ENCODE measurements at places on chromosomes 16 and 17.

- no peak for DNase-seq
Measured at GRCh38 chr17:82931699-82932517, 92.1 kb upstream of the ZNF750 start.

GRCh38 chr17:27558842-27559505, 72.0 kb upstream of the LGALS9 start:
- no peak for DNase-seq

GRCh38 chr16:79163691-79164387, 436.7 kb downstream of the MAF start:
- no peak for DNase-seq

- DNase-seq: no peak
Measured at GRCh38 chr16:346587-346986, 5.9 kb downstream of the AXIN1 start.

DNA sequence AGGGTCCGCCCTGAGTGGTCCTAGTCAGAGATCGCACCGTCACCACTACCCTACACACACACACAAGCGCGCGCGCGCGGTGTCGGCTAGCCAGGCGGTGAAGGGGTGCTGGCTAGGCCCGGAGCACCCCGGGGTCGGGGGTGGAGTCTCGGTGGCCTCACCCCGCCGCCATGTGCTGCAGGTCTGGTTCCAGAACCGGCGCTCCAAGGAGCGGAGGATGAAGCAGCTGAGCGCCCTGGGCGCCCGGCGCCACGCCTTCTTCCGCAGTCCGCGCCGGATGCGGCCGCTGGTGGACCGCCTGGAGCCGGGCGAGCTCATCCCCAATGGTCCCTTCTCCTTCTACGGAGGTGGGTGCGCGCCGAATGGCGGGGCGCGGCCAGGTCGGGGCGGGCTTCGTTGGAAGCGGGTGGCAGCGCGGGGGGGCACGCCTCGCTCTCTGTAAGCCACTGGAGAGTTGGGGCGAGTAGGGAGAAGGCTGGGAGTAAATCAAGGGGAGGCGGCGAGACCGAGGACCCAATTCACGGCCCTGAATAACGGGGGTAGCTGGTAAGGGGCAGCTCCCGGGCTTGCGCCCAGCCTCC, 4.8 kb downstream of the LHX1 start:
- DNase-seq: no peak

- DNase-seq: no peak
Measured at GRCh38 chr16:11414815-11415775, 69.8 kb downstream of the RMI2 start.

DNA sequence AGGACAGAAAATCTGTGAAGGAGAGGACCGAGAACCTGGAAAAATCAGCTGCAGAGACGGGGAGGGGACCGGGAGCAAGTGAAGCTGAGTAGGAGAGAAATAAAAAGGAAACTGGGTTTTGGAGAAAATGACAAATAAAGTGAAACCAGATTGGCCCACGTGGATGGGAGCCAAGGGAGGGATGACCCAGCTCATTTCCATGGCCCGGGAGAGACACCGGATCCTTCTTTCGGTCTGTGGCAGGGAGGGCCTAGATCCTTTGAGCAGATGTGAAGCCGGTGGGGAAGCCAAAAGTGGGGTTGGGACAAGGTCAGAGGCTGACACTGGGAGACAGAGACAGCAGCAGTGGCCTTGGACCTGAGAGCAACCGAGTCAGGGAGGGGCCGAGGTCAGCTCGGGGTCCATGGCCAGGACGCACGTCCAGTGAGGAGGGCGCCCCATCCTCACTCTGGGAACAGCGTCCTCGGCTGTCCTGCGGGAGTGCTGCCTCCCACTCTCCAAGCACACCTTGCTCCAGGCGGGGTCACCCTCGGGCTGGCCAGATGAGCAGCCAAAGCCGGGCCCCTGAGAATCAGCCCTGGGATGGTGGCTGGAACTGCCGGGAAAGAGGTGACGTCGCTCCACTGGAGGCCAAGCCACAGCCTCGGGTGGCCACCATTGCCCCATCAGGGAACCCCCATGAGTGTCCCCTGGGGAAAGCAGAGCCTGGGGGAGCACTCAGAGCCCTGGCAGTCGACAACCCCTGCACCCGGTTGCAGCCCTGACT, 50.8 kb upstream of the CDR2 start:
- no peak for DNase-seq

DNA sequence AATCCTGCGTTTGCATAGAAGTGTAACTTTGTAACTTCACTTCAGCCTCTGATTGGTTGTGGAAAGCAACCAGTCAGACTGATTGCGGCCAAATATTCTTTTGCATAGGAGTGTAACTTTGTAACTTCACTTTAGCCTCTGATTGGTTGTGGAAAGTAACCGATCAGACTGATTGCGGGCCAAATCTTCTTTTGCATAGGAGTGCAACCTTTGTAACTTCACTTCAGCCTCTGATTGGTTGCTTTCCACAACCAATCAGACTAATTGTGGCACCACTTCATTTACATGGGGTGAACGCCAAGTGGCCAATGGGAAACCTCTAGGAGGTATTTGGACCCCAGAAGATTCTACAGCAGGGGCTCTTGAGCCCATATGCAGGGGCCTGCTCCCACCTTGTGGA, 1.8 kb upstream of the TMEM98 start:
- DNase-seq: no peak

GRCh38 chr17:3573246-3574100, 15.9 kb upstream of the TRPV3 start:
- no peak for DNase-seq

DNA sequence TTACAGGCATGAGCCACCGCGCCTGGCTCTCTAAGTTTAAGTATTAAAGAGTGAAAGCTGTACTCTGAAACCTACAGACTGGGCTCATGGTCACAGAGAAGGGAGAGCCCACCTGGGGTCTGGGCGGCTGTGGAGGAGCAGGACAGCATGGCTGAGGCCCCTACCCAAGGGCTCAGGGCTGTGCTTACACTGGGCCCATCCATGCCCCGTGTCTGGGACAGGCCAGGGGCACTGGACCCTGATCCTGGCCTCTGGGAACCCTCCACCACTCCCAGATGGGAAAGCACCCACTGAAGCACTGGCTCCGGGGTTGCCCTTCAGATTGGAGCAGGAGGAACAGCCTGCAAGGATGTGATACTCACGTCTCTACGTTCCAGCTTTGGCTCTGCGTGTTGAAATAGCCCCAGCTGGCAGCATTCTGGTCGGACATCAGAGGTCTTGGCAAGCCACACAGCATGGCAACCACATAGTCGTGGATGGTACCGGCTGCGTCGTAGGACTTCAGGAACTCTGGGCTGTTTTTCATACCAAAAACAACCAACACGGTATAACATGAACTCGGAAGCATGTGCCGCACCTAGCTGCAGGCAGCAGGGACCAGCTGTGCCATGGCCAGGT, 13.0 kb downstream of the SHPK start:
- DNase-seq: no peak

DNA sequence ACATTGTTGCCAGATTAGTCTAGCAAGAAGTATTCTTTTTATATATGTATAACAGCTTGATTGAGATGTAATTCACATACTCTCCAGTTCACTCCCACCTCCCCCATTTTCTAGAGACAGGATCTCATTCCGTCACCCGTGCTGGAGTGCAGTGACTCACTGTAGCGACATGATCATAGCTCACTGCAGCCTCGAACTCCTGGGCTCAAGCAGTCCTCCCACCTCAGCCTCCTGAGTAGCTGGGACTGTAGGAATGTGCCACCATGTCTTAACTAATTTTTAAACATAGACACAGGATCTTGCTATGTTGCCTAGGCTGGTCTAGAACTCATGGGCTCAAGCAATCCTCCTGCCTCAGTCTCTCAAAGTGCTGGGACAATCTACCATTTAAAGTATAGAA, 3.3 kb upstream of the RSAD1 start:
- DNase-seq: no peak

- DNase-seq: no peak
Measured at GRCh38 chr16:48525201-48526057, 84.6 kb downstream of the N4BP1 start.

GRCh38 chr17:28925912-28926365, 23.1 kb upstream of the DHRS13 start:
- DNase-seq: no peak

- peak; percentile 79 for DNase-seq
Measured at GRCh38 chr16:30984669-30985400, at the start of gene HSD3B7. Gene HSD3B7, plus strand, starts transcription at chr16:30985207. Its CDS starts 452 bp downstream, at chr16:30985659.

GRCh38 chr17:56629531-56630075, 36.1 kb downstream of the NOG start:
- peak; percentile 20 for DNase-seq

DNA sequence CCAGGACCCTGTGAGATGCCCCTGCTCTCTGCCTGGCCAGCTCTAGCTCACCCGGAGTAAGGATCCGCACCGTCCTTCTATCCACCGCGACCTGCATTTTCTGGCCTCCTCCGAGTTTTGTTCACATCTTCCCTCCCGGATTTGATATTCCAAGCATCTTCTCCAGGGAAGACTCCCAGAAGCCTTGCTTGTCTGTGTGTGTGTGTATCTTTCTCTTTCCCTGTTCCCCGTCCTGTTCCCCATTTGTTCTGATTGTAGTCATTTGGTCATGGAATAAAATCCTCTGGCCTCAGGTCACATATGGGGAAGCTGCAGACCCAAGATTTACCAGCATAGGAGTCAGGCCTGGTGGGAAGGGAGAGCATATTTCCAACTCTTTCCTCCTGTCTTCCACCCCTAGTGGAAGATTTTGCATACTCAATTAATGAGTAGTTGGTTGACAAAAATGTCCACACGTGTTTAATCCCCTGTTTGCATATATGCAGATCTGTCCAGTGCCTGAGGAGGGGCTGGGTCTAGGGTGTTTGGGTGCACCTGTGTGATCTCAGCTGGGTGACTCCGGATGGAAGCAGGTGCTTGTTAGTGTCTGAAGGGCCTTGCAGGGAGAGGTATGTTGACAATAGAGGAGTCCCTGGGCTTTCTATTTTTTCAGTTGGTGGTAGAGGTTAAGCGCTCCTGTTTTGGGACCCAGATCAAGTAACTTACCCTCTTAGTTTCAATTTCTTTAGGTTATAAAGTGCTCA, 1.9 kb downstream of the PRAC1 start:
- no peak for DNase-seq

DNA sequence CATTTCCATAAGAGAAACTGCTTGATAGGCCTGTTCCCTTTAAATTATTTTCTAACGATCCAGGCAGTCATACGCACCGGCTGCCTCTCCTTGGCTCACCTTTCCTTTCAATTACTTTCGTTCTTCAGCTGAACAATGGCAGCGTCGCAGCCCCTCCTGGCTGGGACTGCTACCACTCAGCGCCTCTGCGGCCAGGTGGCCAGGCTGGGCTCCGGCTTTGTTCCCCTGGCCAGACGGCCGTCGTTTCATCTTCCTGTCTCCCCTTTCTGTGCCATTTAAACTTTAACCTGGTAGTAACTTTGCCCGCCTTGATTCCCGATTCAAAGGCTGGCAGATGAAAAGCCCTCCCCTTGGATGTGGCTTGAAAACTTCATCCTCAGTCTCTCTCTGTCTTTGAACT, 79.0 kb downstream of the C16orf78 start:
- no peak for DNase-seq

GRCh38 chr17:76445697-76446448, 7.1 kb downstream of the UBE2O start:
- no peak for DNase-seq

- no peak for DNase-seq
Measured at GRCh38 chr17:30449480-30449879, 27.7 kb upstream of the GOSR1 start.

GRCh38 chr17:42424991-42425610, 2.0 kb upstream of the CAVIN1 start:
- no peak for DNase-seq

DNA sequence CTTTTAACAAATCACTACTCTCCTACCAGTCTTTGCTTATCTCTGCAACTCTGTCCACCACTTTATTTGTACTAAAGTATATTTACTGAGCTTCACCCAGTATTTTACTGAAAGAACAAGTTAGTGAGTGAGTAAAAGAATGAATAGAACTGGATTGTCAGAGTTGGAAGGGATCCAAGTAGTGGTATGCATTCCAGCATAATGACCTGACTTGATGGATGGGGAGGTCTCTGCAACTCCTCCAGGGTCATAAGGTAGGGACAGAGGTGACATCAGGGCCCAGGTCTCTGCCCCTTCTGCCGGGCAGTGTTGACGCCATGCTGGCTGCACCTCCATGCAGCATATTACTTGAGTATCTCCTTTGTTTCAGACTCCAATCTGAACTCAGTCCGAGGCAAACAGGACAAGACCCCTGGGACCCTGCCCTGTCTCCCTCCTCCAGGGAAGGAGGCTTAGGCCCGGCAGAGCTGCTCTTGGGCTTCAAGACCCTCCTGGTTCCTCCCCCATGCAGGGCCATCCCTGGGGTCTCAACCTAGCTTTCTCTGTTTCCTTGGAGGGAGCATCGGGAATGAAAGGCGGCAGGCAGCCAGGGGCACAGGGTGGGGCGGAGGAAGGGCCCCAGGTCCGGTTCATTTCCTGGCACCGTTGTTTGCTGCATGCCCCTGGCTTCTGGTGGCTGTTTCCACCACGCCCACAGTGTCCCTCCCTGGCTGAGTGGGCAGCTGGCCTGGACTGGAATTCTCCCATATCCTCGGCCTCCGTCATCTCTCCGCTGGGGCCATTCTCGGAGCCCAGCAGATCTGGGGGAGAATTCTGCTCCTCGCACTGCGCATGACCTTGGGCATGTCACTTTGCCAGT, 12.4 kb upstream of the ITGA3 start:
- DNase-seq: no peak

DNA sequence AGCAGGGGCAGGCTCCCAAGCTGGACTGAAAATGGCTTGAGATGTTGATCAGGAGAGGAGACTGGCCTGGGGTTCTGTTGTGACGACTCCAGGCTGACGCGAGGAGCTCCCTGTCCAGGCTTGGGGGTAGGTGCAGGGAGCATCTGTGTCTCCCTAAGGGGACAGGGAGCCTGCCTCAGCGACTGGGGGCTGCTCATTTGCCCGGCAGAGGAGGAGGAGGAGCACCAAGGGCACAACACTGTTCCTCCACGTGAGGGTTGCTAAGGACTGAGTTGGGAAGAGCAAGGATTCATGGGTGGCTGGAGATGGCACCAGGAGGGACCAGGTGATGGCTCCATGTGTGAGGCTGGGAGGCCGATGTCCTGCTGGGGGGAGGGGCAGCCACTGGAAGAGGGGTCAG, 53.3 kb downstream of the USP22 start:
- DNase-seq: no peak

GRCh38 chr16:72873044-72873443, 174.9 kb downstream of the ZFHX3 start:
- DNase-seq: no peak

DNA sequence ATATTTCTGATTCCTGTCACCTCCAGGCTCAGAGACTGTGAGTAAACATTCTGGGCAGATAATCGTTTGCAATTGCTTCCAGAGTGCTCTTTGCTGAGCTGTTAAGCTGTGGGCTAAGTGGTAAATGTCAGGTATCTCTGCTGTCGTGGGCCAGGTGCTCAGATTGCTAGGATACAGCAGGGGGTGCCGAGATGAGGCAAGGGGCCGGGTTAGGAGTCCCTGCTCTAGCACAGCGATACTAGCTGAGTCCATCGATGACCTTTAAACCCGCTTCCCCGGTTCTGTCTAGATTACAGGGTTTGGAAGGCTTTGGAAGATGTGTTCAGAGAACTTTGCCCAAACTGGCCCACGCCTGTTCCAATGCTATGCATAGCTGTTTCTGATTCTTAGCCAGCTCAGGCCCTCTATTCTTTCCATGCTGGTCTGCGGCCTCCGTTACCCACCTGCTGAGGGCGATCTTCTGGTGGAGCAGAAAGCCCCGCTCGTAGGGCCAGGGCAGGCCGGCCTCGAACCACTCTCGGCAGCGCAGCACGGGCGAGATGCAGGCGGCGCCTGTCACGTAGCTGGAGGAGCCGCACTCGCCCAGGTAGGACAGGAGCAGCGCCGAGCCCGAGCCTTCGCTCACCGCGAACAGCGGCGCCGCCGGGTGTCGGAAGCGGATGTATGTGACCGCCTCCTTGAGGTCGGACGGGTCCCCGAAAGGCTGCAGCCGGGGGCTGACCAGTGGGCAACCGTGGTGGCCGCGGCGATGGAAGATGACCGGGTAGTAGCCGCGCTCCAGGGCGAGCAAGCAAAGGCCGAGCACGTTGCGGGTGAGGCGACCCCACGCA, 979 bp downstream of the ABHD15 start:
- peak; percentile 26 for DNase-seq

All from NCI-H2227 treated with DMSO at 0.1 percent for 48 hours (cell line).